Breast epithelium (tissue), 4 donors: ENCODE measurements at places on chromosomes 1 and 21. TPM values are rescaled to one million over a fixed set of nuclear protein-coding genes. Genes with fewer than 3 reads are reported as not detected.

GRCh38 chr1:241999026-241999425, at the start of gene MAP1LC3C:
MAP1LC3C (minus strand) TSS chr1:241999098; CDS start chr1:241999008, 90 bp downstream.
- H3K4me3 ChIP-seq = peak within 1 kb of the TSS; percentile 24
- no peaks in the 10 kb centered on the region for H3K27me3 ChIP-seq
- DNase-seq = no peak
- H3K27ac ChIP-seq = peak within 1 kb of the TSS; percentile 63
- no peaks in the 10 kb centered on the region for H3K36me3 ChIP-seq

ZBTB8A gene
- total RNA-seq = 10.0 TPM

DNA sequence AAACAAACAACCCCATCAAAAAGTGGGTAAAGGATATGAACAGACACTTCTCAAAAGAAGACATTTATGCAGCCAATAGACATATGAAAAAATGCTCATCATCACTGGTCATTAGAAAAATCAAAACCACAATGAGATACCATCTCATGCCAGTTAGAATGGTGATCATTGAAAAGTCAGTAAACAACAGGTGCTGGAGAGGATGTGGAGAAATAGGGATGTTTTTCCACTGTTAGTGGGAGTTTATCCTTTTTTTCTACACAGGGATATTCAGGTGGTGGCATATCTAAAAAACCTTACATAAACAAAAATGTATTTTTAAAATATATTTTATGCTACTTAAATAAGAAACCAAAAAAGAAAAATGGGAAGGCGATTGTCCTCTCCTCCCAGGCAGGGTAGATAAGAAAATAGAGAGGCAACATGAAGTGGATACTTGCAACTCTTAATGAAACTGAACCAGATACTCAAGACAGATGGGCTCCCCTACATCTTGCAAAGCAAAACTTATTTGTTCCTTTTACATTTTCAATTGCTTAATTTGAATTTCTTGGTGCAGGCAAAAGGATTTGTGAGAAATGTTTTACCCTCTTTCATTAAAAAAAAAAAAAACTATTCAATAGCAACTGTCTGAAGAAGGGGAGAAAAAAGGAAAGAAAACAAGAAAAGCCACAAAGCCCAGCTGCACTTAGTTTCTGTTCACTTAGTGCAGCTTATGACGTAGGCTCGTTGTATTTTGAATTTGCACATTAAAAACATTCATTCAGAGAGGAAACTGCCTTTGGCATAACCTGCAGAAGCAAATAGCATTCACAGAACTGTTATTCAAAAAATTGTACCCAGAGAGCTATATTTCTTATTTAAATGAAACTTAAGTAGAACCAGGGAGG, 36.9 kb upstream of the RGS1 start:
- DNase-seq = no peak
- H3K4me1 ChIP-seq = no peaks in the 10 kb centered on the region
- no peaks in the 10 kb centered on the region for H3K27me3 ChIP-seq
- no peaks in the 10 kb centered on the region for H3K36me3 ChIP-seq
- peak overlapping the region; percentile 92 for H3K27ac ChIP-seq
- H3K4me3 ChIP-seq = no peak overlapping the region

DNA sequence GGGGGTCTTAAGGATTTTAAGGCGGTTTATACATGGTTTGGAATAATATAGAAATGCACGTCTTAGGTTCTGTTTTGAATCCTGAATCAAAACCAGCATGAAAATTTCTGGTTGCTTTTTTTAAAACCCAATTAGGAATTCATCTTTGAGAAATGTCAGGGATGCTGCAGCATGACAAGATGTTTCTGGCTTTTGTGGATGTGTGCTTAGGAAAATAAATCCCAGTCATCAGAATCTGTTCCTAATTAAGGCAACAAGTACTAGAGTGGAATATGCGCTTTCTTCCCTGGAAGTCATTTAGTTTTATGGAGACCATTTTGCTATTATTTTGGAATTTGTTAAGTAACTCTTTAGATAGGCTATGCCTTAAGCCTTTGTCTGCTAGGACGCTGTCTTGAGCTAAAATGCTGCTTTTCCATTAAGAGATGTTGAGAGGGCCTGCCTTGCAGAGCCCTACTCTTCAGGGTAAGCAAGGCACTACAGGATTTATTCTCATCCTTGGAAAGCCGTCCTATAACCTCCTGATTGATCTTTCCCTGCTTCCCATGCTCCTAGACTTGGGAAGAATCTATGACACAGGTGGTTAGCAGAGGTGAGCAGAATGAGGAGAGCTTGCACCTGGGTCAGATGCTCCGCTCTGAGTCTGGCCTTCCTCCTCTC, 332.8 kb downstream of the DISC1 start:
- no peak overlapping the region for H3K27ac ChIP-seq
- H3K36me3 ChIP-seq = no peaks in the 10 kb centered on the region
- H3K27me3 ChIP-seq = no peaks in the 10 kb centered on the region
- no peaks in the 10 kb centered on the region for H3K4me1 ChIP-seq

HAO2 gene
- total RNA-seq = not detected

GRCh38 chr1:110713221-110713620, 38.5 kb upstream of the KCNA3 start:
- DNase-seq = no peak
- no peaks in the 10 kb centered on the region for H3K4me1 ChIP-seq
- H3K4me3 ChIP-seq = no peak overlapping the region
- H3K36me3 ChIP-seq = no peaks in the 10 kb centered on the region

DNA sequence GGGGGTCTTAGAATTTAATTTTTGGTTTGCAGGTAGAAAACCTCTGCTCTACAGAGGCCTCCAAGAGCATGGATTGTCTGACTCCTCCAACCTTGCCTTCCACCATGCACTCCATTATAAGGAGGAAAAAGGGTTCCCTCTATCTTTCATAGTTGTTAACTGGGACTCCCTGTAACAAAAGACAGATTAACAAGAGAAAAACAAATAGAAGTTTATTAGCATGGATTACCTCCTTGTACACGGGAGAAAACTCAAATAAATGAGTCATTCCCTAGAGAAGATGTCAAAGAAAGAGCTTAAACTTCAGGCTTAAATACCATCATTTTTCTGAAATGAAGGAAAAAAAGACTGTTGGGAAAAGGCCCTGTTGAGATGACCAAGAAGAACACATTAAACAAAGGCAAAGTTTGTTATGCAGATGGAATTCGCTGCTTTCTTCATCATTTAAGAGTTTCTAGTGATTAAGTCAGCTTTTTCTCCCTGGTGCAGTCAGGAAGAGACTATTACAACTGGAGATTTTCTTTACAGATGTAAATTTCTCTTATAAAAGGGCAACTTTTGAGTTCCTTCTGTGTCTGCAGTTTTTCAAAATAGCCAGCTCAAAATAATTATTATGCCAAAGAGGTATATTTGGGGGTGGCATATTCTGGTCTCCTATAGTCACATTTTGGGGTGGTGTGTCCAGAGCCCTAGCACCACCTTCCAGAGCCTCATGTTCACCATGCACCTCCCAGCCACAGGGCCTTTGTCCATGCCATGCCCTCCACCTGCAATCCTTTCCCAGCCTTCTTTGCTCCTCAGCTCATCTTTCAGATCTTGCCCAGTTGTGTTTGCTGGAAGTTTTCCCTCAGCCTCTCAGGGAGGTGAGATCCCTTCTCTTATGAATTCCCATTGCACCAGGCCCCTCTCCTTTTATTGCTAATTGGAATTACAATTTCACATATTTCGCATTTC, 63.1 kb upstream of the KLHDC7A start:
- H3K27me3 ChIP-seq = no peaks in the 10 kb centered on the region
- H3K36me3 ChIP-seq = no peaks in the 10 kb centered on the region
- no peak overlapping the region for H3K4me3 ChIP-seq
- H3K27ac ChIP-seq = no peak overlapping the region
- no peaks in the 10 kb centered on the region for H3K4me1 ChIP-seq
- no peak for DNase-seq

DNA sequence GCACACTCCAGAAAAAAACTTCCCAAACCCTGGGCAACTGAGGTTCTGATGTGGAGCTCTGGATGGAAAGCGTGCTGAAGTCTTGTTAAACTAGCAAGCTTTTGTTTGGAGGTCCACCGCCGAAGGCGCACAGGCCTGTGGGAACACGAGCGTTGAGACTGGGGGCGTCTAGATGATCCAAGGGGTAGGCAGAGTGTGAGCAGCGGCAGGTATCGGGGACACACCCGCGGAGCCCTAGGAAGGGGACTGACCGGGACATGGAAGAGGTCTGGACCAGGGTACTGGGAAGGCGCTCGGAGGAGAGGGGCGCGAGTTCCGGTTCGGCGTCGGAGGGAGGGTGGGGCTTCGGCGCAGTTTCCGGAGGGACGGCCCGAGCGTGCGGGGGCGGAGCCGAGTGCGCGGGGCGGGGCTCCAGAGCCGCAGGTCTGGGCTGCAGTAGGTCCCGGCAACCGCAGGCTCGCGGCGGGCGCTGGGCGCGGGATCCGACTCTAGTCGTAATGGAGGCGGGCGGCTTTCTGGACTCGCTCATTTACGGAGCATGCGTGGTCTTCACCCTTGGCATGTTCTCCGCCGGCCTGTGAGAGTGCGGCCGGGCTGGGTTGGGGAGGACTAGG, at the start of gene SLC50A1:
Gene SLC50A1, plus strand, starts transcription at position 438 of the 614 bp plus-strand sequence. Its CDS starts 60 bp downstream, at position 498.
- peak; percentile 95 for DNase-seq
- peak within 1 kb of the TSS; percentile 54 for H3K4me3 ChIP-seq
- H3K27ac ChIP-seq = peak within 1 kb of the TSS; percentile 97
- peaks cover 4% of the 10 kb centered on the region for H3K4me1 ChIP-seq
- no peaks in the 10 kb centered on the region for H3K27me3 ChIP-seq

LCE1D gene
- not detected for total RNA-seq

- peaks cover 9% of the 10 kb centered on the region for H3K4me1 ChIP-seq
- H3K36me3 ChIP-seq = no peaks in the 10 kb centered on the region
- no peak overlapping the region for H3K27ac ChIP-seq
- DNase-seq = no peak
- H3K27me3 ChIP-seq = no peaks in the 10 kb centered on the region
Observed at GRCh38 chr21:38351961-38352521, 95.2 kb downstream of the KCNJ15 start.

- H3K27me3 ChIP-seq = no peaks in the 10 kb centered on the region
- H3K36me3 ChIP-seq = no peaks in the 10 kb centered on the region
- H3K27ac ChIP-seq = no peak overlapping the region
Observed at GRCh38 chr1:179036844-179037465, 11.3 kb downstream of the FAM20B start.

DNA sequence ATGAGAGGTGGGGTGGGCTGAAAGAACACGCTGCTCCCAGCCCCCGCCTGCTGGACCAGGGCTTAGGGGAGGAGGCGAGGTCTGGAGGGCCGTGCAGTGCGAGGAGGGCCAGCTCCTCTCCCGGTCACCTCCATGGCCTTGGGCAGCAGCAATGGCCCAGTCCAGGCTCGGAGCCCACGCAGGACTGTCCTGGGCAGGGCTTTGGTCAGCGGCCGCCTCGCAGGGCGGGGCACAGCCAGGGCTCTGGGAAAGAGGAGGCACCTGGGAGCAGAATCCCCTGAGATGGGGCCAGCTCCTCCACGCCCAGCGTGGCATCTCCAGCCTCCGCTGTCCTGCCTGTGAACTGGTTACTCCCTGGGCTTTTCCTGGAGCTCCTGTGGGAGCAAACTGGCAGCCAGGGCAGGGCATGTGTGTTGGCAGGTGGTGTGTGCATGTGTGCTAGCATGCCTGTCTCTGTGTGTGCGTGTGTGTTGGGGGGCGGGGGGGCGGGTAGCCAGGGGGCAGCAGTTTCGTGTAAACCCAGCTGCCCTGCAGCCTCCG, 27.4 kb downstream of the ARHGEF16 start:
- H3K36me3 ChIP-seq = no peaks in the 10 kb centered on the region
- no peaks in the 10 kb centered on the region for H3K27me3 ChIP-seq
- DNase-seq = no peak
- H3K4me1 ChIP-seq = no peaks in the 10 kb centered on the region

DNA sequence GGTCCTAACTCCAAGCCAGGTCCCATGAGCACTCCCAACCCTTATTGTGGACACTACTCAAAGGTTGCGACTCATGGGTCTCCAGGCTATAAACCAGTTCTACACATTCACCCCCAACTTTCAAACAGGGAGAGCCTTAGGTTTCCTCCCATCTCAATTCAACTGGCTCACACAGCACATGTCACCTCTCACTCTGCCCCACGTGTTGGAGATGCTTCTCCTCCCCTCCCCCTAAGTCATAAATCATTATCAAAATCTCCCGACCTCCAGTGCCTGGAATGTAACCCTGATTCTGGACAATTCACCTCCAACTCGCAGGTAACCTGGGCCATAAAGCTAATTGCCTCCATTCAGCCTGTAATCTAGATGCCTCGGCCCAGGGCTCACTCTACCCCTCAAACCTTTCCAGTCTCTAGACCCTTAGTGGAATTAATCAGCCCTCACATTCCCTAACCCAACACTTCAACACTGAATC, 595 bp downstream of the AK2 start:
- H3K27ac ChIP-seq = peak overlapping the region; percentile 87
- no peaks in the 10 kb centered on the region for H3K27me3 ChIP-seq
- no peak for DNase-seq

DNA sequence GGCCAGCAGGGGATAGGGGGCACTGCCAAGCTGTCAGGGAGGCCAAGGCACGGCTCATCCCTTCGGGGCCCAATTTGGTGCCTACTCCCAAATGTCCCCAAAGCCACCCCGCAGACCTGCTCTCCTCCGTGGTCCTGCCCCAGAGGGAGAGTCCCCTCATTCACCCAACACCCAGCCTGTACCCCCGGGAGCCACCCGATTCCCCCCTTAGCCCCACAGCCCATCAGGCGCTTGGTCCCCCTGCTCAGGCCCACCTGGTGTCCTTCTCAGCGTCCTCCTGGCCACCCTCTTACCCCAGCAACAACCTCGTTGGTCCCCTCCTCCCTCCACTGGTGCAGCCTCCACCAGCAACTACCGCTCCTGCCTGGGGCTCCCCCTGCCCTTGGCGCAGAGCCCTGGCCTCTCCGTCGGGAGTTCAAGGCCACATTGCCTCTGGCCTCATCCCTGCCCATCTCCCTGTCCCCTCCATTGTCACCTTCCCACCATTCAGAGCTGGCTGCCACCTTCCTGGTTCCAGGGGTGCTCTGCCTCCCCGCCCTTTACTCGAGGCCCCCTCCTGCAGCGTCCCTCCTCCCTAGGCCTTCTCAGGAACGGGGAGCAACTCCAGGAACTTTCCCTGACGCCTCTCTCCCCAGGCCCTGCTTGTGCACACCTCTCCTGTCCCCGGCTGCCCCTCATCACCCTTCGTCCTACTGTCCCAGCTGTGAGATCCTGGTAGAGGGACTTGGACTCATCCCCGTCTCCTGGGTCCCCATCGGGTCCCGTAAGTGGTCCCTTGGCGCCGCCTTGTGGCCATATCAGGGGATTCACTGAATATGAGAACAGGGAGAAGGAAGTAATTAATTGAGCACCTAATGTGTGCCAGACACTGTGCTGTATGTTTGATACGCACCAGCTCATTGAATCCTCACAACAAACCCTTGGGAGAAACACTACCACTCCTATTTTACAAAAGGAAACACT, 73.9 kb downstream of the RAP1GAP start:
- no peaks in the 10 kb centered on the region for H3K4me1 ChIP-seq
- no peak overlapping the region for H3K4me3 ChIP-seq
- no peak for DNase-seq
- H3K27me3 ChIP-seq = no peaks in the 10 kb centered on the region
- no peak overlapping the region for H3K27ac ChIP-seq
- no peaks in the 10 kb centered on the region for H3K36me3 ChIP-seq
